NCI-H526 (cell line): ENCODE measurements at places on chromosomes 11 and 22.

GRCh38 chr11:130418756-130419155, 9.7 kb downstream of the ADAMTS8 start:
- DNase-seq: no peak

GRCh38 chr22:38718414-38718813, 12.7 kb downstream of the GTPBP1 start:
- no peak for DNase-seq

- DNase-seq: peak; percentile 72
These were observed at the start of gene OPCML for GRCh38 chr11:133531971-133532651. Gene OPCML, minus strand, starts transcription at chr11:133532501.

DNA sequence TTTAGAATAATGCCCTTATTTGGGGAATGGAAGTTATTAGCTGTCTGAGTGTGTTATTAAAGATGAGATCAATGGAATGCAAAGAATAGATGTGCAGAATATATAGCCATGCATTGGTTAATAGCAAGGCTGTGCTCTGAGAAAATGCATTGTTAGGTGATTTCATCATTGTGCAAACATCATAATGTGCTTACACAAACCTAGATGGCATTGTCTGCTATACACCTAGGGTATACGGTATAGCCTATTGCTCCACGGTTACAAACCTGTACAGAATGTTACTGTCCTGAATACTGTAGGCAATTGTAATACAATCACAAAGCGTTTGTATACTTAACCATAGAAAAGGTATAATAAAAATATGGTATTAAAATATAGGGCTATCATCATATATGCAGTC, 25.5 kb downstream of the SLC5A12 start:
- DNase-seq: no peak

GRCh38 chr11:111429066-111429506, 50.0 kb upstream of the POU2AF1 start:
- peak; percentile 52 for DNase-seq
